Naive thymus-derived CD4-positive, alpha-beta T cell (primary cell): ENCODE measurements at places on chromosomes 4 and X. TPM values are rescaled to one million over a fixed set of nuclear protein-coding genes. Genes with fewer than 3 reads are reported as not detected.

STATH gene
- not detected for total RNA-seq

IL13RA2 gene
- total RNA-seq = not detected

TKTL2 gene
- total RNA-seq = not detected

HTN1 gene
- total RNA-seq = not detected in 2 replicates

GRIPAP1 gene
- 103 TPM for total RNA-seq

GRSF1 gene
- total RNA-seq = 48.0 TPM

EGFL6 gene
- total RNA-seq = not detected

FAM184B gene
- not detected in 2 replicates for total RNA-seq

NALF2 gene
- 0.50 TPM for total RNA-seq

- no peak overlapping the region for H3K4me3 ChIP-seq
- H3K4me1 ChIP-seq = no peaks in the 10 kb centered on the region
Observed at GRCh38 chr4:119041396-119041795, 94.2 kb upstream of the MYOZ2 start.

DNA sequence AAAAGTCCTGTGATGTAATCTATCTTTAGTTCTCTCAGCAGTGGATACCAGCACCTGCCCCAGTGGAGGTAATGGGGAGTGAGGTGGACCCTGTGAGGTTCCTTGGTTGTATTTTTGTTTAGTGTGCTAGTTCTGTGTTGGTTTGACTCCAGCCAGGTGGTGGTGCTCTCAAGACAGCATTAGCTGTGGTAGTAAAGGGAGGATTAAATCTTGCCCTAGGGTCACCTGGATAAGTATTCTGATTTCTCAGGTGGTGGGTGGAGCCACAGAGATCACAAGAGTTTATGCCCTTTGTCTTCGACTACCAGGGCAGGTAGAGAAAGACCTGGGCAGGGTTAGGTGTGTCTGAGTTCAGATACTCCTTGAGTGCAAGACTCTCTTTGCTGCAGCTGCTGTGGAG is 176.3 kb upstream of the EDA2R start:
- no peaks in the 10 kb centered on the region for H3K4me1 ChIP-seq
- no peak overlapping the region for H3K4me3 ChIP-seq
- no peak for DNase-seq
- H3K27ac ChIP-seq = no peak overlapping the region
- H3K36me3 ChIP-seq = no peaks in the 10 kb centered on the region

DNA sequence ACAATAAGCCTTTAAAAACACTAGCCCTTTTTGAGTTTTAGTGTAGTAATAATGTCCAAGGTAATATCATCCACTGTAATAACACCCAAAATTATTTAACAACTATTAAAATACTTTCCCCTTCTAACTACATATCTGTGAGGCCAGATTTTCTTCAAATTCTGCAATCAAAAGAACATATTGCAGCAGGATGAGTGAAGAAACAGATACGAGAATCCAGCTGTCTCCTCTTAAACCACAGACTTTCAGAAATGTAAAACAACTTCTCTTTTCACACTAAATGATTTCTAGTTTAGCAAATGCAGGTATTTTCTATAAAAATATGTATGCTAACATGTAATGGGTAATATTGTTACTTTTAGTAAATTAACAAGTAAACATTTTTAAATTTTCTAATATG is 148.9 kb downstream of the PRDM5 start:
- H3K4me3 ChIP-seq = no peak overlapping the region
- H3K36me3 ChIP-seq = no peaks in the 10 kb centered on the region
- no peaks in the 10 kb centered on the region for H3K27me3 ChIP-seq
- H3K4me1 ChIP-seq = no peaks in the 10 kb centered on the region
- no peak overlapping the region for H3K27ac ChIP-seq

DNA sequence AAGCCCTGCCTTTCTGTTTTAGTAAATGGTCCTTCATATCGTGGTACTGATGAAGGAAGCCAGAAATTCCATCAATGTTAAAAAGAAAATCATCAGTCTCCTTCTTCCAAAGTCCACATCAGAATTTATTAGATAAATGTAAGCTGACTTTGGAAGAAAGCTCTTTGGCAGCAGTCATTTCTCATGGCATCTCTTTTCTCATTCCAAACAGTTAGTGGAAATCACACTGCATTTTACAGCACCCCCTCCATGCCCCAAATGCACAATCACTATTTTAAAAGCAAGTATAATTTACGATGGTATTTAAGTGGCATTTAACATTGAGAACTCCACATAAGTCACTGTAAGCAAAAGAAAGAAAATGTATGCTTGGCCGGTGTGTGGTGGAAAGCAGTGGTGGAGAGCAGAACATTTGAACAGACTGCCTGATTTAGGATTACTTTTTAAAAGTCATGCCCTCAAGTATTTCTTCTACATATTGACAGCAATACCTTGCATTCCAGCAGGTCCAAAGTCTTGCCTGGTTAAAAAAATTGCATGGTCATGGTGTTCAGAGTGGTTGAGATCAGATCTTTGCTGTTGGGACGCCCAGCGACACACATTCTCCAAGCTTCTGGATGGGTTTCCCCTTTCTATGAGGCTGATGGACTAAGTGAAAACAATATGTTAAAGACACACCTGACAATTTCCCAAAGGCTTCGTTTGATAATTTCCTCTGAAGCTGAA is 248.6 kb downstream of the ADAMTS3 start:
- no peak for DNase-seq
- no peaks in the 10 kb centered on the region for H3K27me3 ChIP-seq
- H3K36me3 ChIP-seq = no peaks in the 10 kb centered on the region
- no peaks in the 10 kb centered on the region for H3K4me1 ChIP-seq

- no peaks in the 10 kb centered on the region for H3K36me3 ChIP-seq
- no peak for DNase-seq
- no peak overlapping the region for H3K27ac ChIP-seq
- H3K4me1 ChIP-seq = peaks cover 4% of the 10 kb centered on the region
- no peak overlapping the region for H3K4me3 ChIP-seq
Observed at GRCh38 chr4:3022112-3022511, 52.2 kb downstream of the HTT-AS start.

DNA sequence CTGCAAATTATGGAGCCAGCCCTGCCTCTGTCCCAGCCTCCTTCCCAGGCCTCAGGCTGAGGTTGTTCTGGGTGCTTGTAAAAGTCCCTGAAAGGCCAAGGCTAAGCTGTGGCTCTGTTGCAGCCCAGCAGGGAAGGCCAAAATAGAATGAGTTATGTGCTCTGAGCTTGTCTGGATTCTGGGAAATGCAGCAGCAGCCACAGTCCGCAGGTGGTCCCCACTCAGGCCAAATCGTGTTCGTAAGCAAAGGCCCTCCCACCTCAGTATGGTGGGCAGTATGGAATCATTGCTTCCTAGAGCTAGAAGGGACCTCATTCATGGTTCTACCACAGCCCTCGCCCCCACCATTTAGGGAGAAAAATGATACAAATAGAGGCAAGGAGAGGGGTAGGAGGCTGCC is 4.7 kb upstream of the TCEAL1 start:
- H3K27me3 ChIP-seq = no peaks in the 10 kb centered on the region
- no peak for DNase-seq
- no peak overlapping the region for H3K4me3 ChIP-seq
- no peaks in the 10 kb centered on the region for H3K36me3 ChIP-seq
- no peak overlapping the region for H3K27ac ChIP-seq

DNA sequence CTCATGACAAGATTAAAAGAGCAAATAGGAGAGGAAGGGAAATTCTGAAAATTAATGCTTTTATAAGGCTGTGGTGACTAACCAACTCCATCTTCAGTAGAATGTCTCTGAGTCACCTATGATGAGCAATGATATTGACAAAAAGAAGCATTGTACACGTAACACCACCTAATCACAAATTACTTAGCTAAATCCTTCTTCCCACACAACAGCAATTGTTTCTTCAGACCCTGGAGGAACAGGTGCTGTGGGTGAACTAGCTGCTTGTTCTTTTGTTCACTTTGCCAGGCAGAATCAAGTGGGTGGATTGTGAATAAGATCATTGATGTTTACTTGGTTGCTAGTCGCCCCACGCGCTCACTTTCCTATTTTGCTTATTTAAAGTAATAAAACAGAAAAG is 315.5 kb downstream of the CAMK2D start:
- no peaks in the 10 kb centered on the region for H3K4me1 ChIP-seq
- no peaks in the 10 kb centered on the region for H3K36me3 ChIP-seq
- no peaks in the 10 kb centered on the region for H3K27me3 ChIP-seq
- DNase-seq = no peak
- H3K4me3 ChIP-seq = no peak overlapping the region

DNA sequence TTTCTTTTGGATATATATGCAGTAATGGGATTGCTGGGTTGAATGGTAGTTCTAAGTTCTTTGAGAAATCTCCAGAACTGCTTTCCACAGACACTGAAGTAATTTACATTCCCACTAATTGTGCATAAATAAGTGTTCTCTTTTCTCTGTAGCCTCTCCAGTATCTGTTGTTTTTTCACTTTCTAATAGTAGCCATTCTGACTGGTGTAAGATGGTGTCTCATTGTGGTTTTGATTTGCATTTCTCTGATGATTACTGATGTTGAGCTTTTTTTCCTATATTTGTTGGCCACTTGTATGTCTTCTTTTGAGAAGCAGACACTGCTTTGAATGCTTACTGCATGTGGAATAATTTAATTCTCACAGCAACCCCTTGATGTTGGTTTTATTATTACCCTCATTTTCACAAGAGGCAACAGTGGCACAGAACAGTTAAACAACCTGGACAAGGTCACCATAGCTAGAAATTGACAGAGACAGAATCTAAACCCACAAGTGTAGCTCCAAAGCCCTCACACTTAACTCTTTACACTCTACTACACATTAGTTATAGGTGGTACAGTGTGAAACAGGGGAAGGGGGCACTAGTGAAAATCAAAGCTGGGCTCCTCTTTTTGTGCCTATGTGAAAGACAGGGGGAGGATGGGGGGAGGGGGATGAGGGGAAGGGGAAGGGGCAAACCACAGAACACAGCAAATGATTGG is 96.1 kb downstream of the REELD1 start:
- no peak overlapping the region for H3K4me3 ChIP-seq
- H3K27ac ChIP-seq = no peak overlapping the region
- no peaks in the 10 kb centered on the region for H3K36me3 ChIP-seq
- H3K4me1 ChIP-seq = no peaks in the 10 kb centered on the region
- no peaks in the 10 kb centered on the region for H3K27me3 ChIP-seq

DNA sequence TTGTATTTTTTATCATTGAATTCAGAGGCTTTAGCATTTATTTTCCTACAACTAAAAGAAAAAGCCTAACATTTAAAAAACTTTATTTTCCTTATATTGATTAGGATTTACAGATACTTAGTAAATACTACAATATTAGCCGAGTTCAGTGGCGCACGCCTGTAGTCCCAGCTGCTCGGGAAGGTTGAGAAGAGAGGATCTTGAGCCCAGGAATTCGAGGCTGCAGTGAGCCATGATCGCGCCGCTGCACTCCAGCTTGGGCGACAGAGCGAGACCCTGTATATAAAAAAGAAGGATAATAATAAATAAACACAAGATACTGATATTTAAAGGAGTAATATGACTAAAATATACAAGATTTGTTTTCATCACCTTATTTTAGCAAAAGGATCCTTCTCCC is 681 bp upstream of the UPF3B start:
- no peaks in the 10 kb centered on the region for H3K27me3 ChIP-seq
- H3K4me3 ChIP-seq = peak overlapping the region; percentile 20
- H3K27ac ChIP-seq = peak overlapping the region; percentile 79
- H3K4me1 ChIP-seq = no peaks in the 10 kb centered on the region
- DNase-seq = no peak
- peaks cover 6% of the 10 kb centered on the region for H3K36me3 ChIP-seq

GRCh38 chrX:15646543-15646942 is 18.1 kb downstream of the CLTRN start:
- H3K4me1 ChIP-seq = no peaks in the 10 kb centered on the region
- no peaks in the 10 kb centered on the region for H3K27me3 ChIP-seq
- H3K4me3 ChIP-seq = no peak overlapping the region
- H3K36me3 ChIP-seq = no peaks in the 10 kb centered on the region
- no peak for DNase-seq
- H3K27ac ChIP-seq = no peak overlapping the region

GRCh38 chr4:6296026-6296425 is 26.4 kb downstream of the WFS1 start:
- no peaks in the 10 kb centered on the region for H3K36me3 ChIP-seq
- H3K27ac ChIP-seq = no peak overlapping the region
- H3K27me3 ChIP-seq = no peaks in the 10 kb centered on the region
- no peak for DNase-seq
- H3K4me1 ChIP-seq = no peaks in the 10 kb centered on the region

- no peaks in the 10 kb centered on the region for H3K36me3 ChIP-seq
- no peak overlapping the region for H3K27ac ChIP-seq
- H3K4me3 ChIP-seq = no peak overlapping the region
- no peak for DNase-seq
Observed at GRCh38 chr4:39823191-39823590, 125.3 kb downstream of the UBE2K start.

GRCh38 chr4:931194-931959 is 739 bp downstream of the GAK start:
- no peak for DNase-seq
- H3K4me3 ChIP-seq = peak overlapping the region; percentile 83
- peak overlapping the region; percentile 99 for H3K27ac ChIP-seq
- H3K27me3 ChIP-seq = no peaks in the 10 kb centered on the region
- no peaks in the 10 kb centered on the region for H3K36me3 ChIP-seq
- H3K4me1 ChIP-seq = peaks cover 35% of the 10 kb centered on the region

DNA sequence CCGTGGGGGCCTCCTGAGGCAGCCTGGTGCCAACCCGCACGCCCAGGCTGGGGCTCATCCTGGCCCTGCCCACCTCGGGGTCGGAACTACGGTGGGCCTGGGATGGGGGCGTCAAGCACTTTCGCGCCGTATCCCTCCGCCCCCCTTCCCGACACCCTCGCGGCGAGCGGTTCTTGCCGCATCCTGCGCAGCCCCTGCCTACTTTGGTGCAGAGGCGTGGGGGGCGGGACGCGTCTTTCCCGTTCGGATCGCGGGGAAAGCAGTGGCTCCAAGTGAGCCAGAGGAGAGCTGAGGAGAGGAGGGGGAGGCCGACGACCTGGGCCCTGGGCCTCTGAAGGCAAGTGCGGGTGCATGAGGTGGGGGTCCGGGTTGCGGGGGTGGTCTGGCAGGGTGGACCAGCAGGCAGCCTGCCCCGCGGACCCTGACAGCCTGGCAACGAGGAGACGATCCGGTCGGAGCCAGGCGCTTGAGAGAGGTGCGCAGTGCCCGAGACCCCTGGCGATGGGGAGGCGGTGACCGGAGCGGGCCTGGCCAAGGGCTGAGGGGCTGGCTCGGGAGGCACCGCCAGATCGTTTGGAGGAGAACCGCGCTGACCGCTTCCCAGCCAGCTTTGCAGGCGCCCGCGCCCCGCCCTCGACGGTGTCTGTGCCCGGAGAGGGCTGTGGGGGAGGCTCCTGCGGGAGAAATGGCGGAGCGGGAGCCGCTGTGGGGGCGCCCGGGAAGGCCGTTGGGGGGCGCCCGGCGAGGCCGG is at the start of gene GPRASP2:
Gene GPRASP2, plus strand, starts transcription at position 233 of the 751 bp plus-strand sequence. CDS start 2,422 bp downstream, outside the sequence.
- no peaks in the 10 kb centered on the region for H3K4me1 ChIP-seq
- H3K27me3 ChIP-seq = no peaks in the 10 kb centered on the region
- H3K36me3 ChIP-seq = no peaks in the 10 kb centered on the region
- peak within 1 kb of the TSS; percentile 14 for H3K27ac ChIP-seq
- DNase-seq = peak; percentile 23
- H3K4me3 ChIP-seq = peak within 1 kb of the TSS; percentile 50

DNA sequence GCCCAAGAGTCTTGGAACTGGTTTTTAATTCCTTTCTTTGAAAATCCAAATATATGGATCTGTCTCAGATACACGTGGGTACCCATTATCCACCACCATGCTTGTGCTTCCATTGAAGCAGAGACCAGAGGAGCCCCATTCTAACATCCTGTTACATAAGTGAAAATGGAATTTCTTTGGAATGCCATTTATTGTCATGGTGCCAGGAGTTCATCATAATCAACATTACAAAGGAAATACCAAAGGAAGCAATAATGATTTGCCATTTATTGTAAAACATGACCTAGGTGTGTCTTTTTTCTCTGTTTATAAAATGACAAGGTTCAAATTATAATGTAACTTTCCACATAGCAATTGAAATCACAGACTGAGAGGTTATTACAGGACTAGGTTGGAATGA is 61.7 kb downstream of the PALLD start:
- H3K36me3 ChIP-seq = no peaks in the 10 kb centered on the region
- no peaks in the 10 kb centered on the region for H3K4me1 ChIP-seq
- no peak overlapping the region for H3K27ac ChIP-seq
- H3K4me3 ChIP-seq = no peak overlapping the region
